Cortex of kidney (tissue), 1 donor: ENCODE measurements at places on chromosomes 7 and 10.

- no peak for DNase-seq
Observed at GRCh38 chr7:20083781-20084180, 133.4 kb downstream of the MACC1 start.

GRCh38 chr10:87721781-87722180 lies 62.1 kb downstream of the PAPSS2 start:
- no peak for DNase-seq

DNA sequence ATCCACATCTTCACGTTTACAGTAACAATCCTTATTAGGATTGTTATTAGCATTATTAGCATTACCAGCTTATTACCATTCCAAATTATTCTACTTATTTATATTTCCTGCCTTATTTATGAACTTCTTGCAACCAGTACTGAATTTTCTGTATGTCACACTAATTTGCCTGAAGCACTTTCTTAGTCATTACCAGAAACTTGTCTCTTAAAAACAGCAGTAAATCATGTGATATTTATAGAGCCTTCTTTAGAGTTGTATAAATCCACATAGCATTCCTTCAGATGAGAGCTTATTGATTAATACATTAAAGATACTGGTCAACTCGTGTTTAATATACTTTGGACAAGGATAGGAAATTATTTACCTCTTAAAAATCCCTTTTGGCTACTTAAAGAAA lies 618.6 kb downstream of the SUGCT start:
- DNase-seq: no peak

- no peak for DNase-seq
Observed at GRCh38 chr7:94621120-94621519, 34.8 kb downstream of the SGCE start.
